ENCODE measurements at places on chromosomes 6 and 20.

DNA sequence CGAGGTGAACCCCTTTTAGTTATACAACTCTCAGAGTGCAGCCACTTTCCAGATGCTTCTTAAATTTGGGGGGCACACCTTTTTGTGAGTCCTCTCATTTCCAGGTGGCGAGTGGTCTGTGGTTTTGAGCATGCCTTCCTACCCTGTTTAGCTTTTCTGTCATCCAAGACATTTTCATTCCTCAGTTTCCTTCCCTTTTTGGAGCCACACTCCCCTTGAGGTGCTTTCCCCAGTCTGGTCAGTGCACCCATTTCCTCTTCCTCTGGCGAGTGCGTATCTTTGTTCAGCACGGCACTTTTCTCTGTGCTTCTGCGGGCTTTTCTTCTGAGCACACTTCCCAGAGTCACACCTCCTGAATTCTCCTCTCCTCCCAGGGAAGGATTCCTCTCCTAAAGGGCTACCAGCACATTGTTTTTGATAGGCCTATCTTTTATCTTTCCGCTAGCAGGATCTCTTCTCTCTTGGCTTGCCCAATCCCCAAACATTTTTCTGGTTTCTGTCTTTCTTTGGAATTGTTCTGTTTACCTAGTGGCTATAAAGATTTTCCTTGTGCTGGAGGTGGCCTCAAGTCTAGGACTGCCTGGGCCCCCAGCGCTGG, 1.4 kb downstream of the PHF20 start:
- H3K27ac ChIP-seq, result peak overlapping the region; percentile 98
- peaks cover 68% of the 10 kb centered on the region for H3K4me1 ChIP-seq
- peak; percentile 68 for DNase-seq
- peak overlapping the region; percentile 89 for H3K4me3 ChIP-seq

- H3K4me3 ChIP-seq, result no peak overlapping the region
- no peaks in the 10 kb centered on the region for H3K4me1 ChIP-seq
- DNase-seq, result no peak
Observed at GRCh38 chr20:36784900-36785299, 11.3 kb upstream of the DSN1 start.

DNA sequence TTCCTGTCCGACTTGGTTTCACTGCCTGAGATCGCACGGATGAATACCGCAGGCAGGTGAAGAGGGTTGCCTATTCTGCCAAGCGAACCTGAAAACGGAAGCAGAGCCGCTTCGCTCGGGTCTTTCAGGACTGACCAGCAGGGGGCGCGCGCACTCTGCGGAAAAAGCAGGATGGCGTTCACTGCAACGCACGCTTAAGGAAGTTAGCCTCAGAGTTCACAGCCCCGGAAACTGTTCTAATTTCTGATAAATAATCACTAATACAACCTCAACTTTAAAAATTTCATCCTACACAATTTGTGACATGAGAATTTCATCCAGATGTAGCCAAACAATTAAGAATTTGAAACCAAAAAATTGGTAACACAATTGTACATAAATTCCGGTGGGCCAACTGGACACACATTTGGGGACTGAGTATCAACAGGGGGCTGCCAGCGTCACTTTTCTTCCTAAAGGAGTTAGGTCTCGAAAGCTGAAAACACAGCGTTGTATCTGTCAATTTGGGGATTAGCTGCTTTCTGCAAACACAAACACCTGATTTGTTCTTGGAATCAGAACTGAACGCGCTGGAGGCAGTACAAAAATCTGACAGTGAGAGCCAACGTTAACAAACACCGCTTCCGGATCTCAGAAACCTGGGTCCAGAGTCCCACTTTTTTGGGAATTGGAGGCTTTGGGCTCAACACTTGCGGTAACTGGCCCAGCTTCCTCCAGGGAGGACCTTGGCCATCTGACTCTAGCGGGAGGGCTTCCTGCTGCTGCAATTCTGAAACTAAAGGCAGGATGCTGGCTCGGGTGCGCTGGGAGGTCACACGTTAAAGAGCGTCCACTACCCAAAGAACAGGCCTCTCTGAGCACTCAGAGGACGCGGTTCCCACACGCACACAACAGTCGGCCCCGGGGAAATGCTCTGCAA, 8.8 kb downstream of the PXDC1 start:
- H3K4me1 ChIP-seq, result peaks cover 8% of the 10 kb centered on the region
- H3K4me3 ChIP-seq, result peak overlapping the region; percentile 26
- H3K27me3 ChIP-seq, result peaks cover 12% of the 10 kb centered on the region
- DNase-seq, result peak; percentile 88
- no peak overlapping the region for H3K27ac ChIP-seq
- H3K36me3 ChIP-seq, result no peaks in the 10 kb centered on the region

DNA sequence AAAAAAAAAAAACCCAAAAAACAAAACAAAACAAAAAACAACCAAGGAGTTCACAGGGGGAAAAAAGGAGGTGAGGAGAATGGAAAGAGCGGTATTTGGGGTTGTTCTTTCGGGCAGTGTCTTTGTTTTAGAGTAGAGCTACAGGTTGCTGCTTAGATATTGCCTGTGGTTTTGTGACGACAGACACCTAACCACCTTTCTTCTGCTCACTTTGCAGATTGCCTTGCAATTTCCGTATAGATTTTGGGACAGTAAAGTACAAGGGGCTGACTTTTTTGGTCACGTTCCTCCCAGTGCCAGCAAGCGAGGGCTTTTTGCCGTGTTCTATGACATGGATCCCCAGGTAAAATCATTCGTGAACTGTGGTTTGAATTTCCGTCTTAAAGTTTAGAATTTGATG, 50.9 kb downstream of the DEK start:
- no peak overlapping the region for H3K27ac ChIP-seq
- peaks cover 4% of the 10 kb centered on the region for H3K36me3 ChIP-seq
- no peak overlapping the region for H3K4me3 ChIP-seq
- H3K4me1 ChIP-seq, result peaks cover 16% of the 10 kb centered on the region
- DNase-seq, result no peak

DNA sequence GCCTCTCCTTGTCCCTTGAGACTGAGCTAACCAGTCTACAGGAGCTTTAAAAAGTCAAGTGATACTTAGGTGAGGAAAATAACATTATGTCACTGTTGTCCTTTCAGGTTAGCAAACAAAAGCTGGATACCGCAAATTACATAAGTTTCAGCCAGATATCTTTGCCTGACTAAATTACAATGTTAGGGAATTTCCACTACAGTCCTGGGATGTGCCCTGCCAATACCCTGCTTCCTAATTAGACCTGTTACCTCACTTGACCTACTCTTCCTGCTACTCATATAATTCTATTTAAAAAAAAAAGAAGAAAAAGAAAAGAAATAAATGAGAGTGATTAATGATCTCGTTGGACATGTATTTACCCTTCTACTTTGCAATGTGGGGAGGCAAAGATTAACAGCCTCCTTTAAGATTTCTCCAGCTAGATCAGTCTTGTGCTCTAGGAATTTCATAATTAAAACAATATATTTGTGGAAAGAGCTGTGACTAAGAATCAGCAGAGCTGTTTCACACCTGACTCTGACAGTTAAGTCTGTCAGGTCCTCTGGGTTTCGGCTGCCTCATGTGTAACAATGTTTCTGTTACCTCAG, 318.9 kb downstream of the HDGFL1 start:
- no peak for DNase-seq
- no peaks in the 10 kb centered on the region for H3K36me3 ChIP-seq
- no peak overlapping the region for H3K4me3 ChIP-seq
- no peak overlapping the region for H3K27ac ChIP-seq
- H3K27me3 ChIP-seq, result no peaks in the 10 kb centered on the region
- no peaks in the 10 kb centered on the region for H3K4me1 ChIP-seq
